CD4-positive, alpha-beta T cell treated with Interferon alpha-2 for 1 hour (primary cell): ENCODE measurements at places on chromosomes 13 and 19.

DNA sequence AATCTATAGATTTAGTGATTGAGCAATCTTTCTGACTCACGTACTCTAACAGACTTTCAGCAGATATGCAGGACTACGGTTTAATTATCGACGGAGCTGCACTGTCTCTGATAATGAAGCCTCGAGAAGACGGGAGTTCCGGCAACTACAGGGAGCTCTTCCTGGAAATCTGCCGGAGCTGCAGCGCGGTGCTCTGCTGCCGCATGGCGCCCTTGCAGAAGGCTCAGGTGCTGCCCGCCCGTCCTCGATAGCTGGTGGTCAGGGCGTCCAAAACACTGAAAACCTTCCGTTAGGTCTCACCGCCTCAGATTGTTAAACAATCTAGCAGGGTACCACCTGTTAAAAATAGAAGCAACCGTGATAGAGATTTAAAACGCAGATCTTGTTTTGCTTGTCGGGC is 113.2 kb upstream of the MCF2L start:
- no peak for DNase-seq

DNA sequence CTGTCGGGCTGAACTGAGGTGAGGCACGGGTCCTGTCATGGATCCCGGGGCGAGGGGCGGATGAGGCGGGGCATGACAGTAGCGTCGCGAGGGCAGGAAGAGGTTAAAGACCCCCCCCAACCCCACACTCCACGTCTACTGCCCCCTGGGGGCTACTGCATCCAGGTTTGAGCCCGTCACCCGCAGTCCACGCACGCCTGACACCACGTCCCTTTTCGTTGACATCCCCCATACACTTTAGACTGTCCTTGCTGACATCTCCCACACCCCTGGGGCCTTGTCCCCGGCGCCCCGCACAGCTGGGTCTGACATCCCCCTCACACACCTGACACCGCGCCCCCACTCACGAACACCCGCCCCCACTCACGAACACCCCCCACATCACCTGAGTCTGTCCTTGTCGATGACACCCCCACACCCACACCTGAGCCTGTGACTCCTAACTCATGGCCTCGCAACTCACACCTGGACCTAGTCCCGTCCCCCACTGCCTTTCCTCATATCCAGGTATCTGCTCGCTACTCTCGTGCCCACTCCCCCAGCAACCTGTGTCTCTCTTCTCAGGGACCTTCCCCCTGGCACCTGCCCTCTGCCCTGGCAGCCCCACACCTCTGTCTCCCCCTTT is 416 bp downstream of the SLC25A42 start:
- no peak for DNase-seq

GRCh38 chr19:44608391-44608821 is 5.0 kb upstream of the IGSF23 start:
- no peak for DNase-seq

- no peak for DNase-seq
These were observed 38.1 kb upstream of the MED4 start for GRCh38 chr13:48132961-48133360.

- no peak for DNase-seq
These were observed 221.7 kb upstream of the GPC6 start for GRCh38 chr13:93004919-93005318.

DNA sequence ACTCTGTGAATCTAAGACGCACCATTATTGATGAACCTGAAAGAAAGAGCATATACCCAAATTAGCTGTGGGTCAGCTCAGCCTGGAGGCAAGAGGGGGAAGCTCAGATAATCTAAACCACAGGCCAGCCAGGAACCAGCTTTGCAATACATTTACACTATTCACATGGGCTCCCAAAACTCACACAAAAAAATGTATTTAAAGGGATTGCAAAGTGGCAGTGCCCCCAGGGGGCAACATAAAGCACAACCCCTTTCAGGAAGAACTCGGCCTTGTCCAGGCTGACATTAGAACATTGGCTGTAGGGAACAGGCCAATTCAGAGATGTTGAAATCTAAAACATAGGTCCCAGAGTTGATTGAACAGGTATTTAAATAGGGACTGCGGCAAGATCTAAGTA is 3.2 kb upstream of the PROZ start:
- no peak for DNase-seq

DNA sequence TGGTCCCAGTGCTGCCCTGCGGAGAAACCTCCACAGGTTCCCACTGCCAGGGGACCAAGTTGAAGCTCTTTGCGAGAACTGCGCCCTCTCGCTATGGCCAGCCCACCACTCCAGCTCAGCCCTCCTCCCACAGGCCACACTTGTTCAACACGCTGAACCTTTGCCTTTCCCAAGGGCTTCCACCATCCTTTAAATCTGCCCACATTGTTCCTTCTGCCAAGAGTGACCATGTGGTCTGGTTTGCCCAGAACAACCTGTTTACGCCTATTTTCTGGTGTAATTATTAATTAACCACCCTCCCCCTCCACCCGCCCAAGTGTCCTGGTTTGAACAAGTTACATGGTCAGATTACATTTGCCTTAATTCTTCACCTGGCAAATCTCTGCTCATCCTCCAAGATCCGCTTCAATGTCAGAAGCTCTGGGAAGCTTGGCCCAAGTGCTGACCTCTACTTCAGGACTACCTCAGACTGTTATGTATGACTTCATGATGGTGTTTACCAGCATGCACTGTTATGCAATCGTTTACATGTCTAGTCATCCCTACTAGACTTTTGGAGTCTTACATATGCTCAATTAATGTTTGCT is 12.0 kb upstream of the USP12 start:
- DNase-seq, result no peak

DNA sequence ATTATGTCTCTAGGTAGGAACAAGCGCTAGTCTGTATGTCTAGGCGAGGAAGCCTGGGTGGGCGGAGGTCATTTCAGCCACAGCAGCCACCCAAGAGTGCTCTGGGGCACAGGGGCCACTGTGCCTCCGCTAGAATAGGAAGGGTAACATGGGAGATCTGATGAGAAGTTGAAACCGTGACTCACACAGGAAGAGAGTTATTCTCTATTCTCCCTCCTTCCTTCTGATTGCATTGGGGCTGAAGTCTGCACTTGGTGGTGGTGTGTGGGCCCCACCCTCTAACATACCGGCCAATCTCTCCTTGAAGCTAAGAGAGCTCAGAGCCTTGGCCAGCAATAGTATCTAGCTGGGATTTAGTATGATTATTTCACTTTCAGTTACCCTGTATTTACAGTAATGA is 20.3 kb upstream of the GGACT start:
- DNase-seq, result peak; percentile 13
